ENCODE measurements at places on chromosomes 2 and 18.

- DNase-seq = no peak
These were observed 160.9 kb downstream of the MIB1 start for GRCh38 chr18:21901423-21901945.

GRCh38 chr2:101146535-101146934 lies 4.6 kb downstream of the TBC1D8 start:
- no peak for DNase-seq

- DNase-seq = no peak
These were observed 129.4 kb upstream of the NCK2 start for GRCh38 chr2:105615305-105615704.

- DNase-seq = no peak
These were observed 263.6 kb downstream of the DYSF start for GRCh38 chr2:71716697-71717624.

DNA sequence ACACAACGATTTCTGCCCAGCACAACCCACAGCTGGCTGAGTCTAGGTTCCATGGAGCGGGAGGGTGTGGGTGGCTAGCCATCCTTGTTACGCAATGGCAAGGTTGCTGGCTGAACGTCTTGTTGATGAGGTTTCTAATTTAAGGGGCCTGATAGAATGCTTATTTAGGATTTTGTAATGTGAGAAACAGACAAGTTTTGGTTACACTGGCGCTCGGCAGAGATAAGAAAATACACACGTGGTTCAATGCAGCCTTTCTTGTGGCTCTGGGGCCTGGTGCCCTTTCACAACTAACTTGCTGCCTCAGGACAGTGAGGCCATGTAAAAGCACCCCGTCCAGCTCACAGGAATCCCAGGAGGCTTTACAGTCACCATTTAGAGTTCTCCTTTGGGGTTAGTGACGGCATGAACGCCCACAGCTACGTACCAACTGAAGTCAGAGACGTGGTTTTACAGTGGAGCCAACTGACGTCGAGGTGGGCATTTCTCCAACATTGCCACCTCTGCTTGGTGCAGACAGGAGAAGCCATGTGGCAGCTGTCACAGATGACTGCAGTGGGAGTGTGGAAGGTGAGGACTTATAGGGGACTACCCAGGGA lies 29.7 kb upstream of the PIEZO2 start:
- DNase-seq = no peak

DNA sequence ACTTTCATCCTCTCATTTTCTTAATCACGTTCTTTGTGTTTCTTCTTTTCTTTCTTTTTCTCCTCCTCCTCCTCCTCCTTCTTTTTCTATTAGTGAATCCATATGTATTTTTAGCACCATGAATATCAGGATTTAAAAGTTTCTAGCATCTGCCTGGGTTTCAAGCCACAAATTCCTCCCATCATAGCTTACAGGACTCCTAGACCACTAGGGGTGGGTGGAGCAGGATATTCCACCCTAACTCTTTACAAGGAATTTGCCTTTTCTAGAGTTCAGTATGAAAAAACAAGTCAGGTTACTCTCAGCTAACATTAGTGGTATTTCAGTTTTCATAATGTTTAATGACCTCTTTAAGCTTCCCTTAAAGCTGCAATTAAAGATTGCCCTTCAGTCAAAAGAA lies 19.1 kb upstream of the LRRTM1 start:
- DNase-seq = no peak

DNA sequence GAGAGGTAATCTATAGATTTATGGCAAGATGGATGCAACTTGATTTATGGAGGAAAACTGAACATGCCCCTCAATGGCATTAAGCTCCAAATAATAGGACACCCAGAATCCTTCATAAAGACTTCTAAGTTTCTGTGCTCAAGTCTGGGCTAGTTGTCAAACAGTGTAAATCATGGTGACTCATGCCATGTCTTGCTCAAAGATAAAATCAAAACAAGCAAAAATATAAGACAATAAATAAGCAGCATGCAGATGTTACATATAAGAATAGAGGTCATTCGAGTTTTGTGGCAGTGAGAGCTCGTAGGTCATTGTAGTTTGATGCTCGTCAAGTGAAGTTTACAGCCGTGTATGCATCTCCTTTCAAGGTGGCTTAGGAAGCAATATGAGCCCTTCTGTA lies 403.2 kb downstream of the THSD7B start:
- DNase-seq = no peak

GRCh38 chr2:133324150-133324561 lies 244.1 kb downstream of the NCKAP5 start:
- DNase-seq = no peak

- DNase-seq = no peak
These were observed 74.7 kb downstream of the NDUFA10 start for GRCh38 chr2:239950144-239951128.

- DNase-seq = no peak
These were observed 1.9 kb upstream of the KRCC1 start for GRCh38 chr2:88057437-88057844.

GRCh38 chr2:222582928-222583327 lies 73.0 kb downstream of the FARSB start:
- no peak for DNase-seq

- no peak for DNase-seq
These were observed 956.4 kb downstream of the CPS1 start for GRCh38 chr2:211512806-211513205.

DNA sequence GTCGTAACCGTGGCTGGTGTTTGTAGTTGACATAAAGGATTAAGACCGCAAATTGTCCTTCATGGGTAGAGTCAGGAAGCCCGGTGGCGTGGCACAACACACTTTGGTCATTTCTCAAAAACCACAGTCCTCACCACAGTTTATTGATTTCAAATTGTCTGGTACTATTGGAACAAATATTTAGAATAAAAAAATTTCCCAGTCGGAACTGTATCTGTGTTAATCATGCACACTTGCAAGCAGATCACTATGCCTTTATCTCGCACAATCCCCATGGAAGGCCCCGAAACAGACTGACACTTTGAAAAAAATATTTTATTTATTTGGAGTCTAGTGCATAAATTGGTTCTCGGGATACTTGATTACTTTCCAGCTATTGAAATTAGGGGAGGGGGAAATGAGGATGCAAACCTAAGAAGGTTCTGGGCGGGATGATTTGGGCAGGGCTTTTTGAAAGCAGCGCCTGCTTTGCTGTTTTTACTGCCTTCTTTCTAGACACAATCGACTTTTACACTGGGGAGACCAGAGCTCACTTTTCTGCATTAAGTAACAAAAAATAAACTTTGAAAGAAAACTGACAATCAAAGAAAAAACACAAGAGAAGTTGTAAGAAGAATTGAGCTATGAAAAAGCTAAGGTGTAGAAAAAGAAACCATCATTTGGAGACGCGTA lies 15.4 kb upstream of the HOXD1 start:
- no peak for DNase-seq

DNA sequence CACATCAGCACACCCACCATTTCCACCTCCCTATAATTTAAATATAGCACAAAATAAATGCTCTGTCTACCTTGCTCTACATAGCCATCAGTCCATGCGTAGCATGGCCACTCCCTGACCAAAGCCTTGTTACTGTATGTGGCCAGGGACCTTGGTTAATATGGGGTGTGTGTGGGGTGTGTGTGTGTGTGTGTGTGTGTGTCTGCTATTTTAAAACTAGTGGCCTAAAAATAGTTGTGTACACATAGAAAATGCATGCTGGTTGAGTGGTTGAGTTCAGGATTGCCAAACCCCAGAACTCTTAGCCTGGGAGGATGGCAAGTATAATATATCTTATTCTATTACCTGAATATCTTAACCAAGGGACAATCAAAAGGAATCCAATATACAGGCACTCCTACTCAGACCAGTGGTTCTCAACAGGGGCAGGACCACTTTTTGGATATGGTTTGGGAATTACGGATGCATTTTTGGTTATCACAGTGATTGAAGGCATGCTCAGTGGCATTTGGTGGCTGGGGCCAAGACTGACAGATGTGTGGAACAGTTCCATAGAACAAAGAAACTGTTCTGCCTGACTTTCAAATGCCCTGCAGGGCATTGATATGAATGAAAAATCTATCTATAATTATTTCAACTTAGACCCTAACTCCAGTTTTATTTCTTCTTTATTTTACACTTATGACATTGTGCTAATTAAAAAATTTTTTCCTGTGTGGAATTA lies 72.3 kb upstream of the PSME4 start:
- DNase-seq = no peak

DNA sequence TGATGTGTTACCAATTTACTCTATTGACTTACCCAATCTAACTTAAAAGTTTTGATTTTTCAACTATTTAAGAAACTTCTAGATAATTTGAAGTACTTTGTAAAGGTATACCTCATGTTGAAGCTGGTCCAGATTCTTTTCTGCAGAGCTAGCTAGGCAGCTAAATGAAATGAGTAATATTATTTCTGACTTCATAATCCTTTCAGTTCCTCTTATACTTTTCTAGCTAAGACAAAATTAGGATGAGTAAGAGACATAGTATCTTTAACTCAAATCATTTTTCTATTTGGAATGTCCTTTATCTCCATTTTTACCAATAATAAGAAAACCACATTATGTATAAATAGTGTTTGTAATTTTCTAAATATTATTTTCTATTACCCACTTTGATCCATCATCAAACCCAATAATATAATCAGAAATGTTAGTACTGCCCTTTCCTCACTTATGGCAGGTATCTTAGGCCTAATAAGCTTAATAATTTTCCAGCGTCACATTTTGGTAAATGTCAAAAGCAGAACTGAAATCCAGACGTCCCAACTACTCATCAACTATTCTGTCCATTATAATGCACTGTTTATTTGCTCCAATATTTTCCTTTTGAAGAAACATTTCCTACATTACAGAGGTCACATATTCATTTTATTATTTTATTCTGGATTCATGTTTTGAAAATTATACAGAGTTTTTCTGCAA lies 456.6 kb downstream of the THSD7B start:
- DNase-seq = no peak

DNA sequence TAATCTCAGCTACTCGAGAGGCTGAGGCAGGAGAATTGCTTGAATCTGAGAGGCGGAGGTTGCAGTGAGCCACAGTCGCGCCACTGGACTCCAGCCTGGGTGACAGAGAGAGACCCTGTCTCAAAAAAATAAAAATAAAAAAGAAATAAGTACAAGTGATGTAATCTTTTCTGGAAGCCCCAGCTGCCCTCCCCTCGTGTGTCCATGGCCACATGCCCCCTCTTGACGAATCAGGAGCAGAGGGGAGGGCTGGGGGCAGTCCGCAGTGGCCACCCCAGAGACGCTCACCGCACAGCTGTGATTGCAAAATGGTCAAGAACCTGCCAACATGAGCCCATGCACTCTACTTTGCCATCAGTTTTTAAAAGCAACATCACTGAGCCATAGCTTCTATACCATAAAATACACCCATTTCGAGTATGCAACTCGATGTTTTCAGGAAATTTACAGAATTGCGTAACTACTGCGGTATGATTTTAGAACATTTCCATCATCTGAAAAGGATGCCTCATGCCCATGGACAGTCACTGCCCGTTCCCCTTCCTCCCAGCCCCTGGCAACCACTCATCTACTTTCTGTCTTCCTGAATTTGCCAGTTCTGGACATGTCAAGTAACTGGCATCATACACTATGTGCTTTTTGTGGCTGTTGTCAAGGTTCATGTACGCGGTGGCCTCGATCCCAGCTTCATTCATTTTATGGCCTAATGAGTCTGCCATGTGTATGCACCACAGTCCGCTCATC lies 88.1 kb downstream of the NDUFA10 start:
- no peak for DNase-seq

GRCh38 chr2:14358339-14358738 lies 274.2 kb upstream of the LRATD1 start:
- no peak for DNase-seq

- DNase-seq = no peak
These were observed 6.0 kb downstream of the ERBB4 start for GRCh38 chr2:212532585-212532984.

- no peak for DNase-seq
These were observed 453.4 kb downstream of the BCL11A start for GRCh38 chr2:60100034-60100433.

GRCh38 chr2:17166506-17166905 lies 351.7 kb downstream of the RAD51AP2 start:
- DNase-seq = no peak

- DNase-seq = no peak
These were observed 658.7 kb downstream of the KCNJ3 start for GRCh38 chr2:155357172-155357571.

DNA sequence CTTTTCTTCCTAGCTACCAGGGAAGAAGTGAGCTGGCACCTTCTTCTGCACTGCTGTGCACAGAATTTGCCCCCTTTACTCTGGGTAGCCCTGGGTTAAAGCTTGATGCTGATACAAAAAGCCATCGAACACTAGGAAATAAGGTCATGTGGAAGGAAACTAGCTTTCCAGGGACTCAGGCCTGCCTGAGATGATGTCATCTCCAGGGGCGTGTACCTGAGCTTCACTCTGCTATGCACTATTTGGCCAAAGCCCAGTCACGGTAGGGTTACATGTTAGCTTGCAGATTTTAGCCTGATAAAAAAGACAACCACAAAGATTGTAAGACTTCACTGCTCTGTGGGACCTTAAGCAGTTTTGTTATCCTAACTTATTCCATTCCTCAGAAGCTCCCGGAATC lies 20.4 kb downstream of the EDAR start:
- no peak for DNase-seq

DNA sequence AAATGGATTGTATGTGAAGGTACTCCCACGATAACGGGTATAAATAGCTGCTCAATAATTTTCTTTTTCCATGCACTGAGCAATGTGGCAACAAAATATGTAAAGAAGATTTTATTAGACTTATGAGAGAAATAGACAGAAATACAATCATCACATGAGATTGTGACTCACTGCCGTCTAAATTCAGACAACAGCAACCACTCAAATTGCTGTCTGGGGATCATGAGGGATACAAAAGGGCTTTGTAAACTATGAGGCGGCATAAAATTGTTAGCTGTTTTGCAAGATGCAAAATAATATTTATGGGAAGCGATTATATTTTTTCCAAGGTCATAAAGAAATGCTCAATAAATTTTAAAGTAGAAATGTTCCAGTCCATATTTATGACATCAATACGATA lies 259.1 kb upstream of the AGAP1 start:
- DNase-seq = no peak

GRCh38 chr18:61731693-61732376 lies 161.0 kb downstream of the RNF152 start:
- DNase-seq = no peak

Measured in stimulated activated naive CD4-positive, alpha-beta T cell treated with Interleukin-2 at 50 U/mL for 16 hours (primary cell).